Activated CD4-positive, alpha-beta T cell treated with anti-CD3 and anti-CD28 coated beads for 48 hours (primary cell): ENCODE measurements at places on chromosomes 1 and 21.

GRCh38 chr1:31005198-31005597 is 60.3 kb downstream of the PUM1 start:
- DNase-seq = no peak

GRCh38 chr1:55168353-55168752 is 46.8 kb downstream of the USP24 start:
- DNase-seq = no peak

GRCh38 chr1:197951089-197951488 is 33.9 kb downstream of the LHX9 start:
- DNase-seq = no peak

DNA sequence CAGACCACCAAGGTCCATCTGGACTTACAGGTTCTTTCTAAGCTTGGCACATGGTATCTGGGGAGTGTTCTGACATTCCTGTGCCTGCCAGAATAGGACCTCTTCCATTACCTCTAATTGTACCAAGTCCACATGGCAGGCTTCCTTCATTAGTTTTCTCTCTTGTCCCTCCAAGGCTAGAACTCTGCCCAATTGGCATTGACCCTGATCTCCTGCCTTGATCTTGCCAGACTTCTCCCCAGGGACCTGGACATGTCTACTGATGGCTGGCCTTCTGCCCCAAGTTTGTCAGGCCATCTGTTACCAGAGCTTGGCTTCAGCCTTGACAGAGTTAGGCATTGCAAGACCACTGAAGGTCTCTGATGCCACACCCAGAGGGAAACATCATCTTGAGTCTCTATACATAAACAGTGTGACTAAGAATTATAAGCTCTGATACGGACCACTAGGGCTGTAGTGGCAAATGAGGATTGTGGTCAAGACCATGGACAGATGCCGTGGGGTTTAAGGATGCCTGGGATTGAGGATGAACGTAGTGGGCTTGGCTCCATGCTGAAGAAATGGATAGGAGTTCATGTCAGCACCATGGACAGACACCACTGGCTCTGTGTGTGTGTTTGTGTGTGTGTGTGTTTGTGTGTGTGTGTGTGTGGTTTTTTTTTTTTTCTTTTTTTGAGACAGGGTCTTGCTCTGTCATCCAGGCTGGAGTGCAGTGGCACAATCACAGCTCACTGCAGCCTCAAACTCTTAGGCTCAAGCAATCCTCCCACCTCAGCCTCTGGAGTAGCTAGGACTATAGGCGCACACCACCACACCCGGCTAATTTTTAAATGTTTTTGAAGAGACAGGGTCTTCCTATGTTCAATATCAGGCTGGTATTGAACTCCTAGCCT is 19.5 kb upstream of the PSMB2 start:
- no peak for DNase-seq

GRCh38 chr1:234509457-234510328 is 30.7 kb upstream of the TARBP1 start:
- no peak for DNase-seq

DNA sequence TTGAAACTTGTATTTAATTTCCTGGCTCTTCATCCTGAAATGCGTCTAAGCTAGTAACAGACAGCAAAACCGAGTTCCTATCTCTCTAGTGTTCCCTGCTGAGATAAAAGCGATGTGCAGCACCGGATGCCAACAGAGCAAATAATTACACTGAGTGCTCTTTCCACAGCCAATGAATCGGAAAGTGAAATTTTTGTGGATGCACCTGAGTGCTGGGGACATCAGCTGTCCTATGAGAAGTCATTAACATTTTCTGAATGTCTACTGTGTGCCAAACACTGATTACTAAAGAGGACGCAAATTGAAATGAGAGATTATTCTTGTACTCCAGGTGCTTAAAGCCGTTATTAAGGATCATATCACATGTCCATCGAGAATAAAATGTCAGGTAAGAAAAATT is 278.0 kb downstream of the RGS7 start:
- DNase-seq = no peak

- DNase-seq = no peak
Measured at GRCh38 chr1:181251001-181251712, 162.7 kb downstream of the IER5 start.

- no peak for DNase-seq
Measured at GRCh38 chr1:74222701-74223100, 12.5 kb upstream of the TNNI3K start.
